ENCODE measurements at places on chromosomes 2 and 18. TPM values are rescaled to one million over a fixed set of nuclear protein-coding genes. Genes with fewer than 3 reads are reported as not detected.

CHRND gene
- total RNA-seq: not detected

NT5DC4 gene
- total RNA-seq: not detected

DNA sequence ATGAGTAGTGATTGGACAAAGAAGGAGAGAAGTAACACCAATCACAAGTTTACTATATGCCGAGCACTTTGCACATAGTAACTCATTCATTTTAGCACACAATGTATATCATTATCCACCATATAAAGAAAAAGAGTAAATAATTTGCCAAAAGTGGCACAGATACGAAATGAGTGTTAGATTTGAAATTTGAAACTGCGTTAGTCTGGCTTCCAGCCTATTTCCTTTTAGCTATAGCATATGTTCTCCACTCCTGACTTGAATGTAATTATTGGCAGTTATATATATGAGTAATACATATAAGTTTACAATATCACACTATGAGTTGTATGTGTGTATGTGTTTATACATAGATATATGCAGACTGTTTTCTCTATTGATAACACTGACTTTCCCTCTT lies 98.6 kb downstream of the NOL4 start:
- no peak for DNase-seq

DNA sequence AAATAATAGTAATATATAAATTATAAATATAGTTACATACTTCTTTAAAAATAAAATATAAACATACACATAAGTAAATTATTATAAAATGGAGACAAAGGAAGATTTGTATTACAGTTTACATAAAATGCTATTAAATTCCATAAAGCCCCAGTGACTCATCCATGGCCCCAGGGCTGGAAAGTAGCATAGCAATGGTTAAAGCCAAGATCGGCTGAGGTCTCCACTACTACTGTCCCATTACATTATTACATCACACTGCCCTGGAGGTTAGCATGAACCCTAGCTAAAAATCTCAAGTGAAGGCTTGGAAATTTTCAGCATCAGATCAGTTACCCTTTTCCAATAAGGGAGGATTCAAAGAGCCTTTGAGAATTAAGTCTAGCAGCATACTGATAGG lies 936.2 kb downstream of the DSC3 start:
- DNase-seq: no peak

GRCh38 chr2:172554352-172555271 lies 1.3 kb upstream of the PDK1 start:
- DNase-seq: no peak

DNA sequence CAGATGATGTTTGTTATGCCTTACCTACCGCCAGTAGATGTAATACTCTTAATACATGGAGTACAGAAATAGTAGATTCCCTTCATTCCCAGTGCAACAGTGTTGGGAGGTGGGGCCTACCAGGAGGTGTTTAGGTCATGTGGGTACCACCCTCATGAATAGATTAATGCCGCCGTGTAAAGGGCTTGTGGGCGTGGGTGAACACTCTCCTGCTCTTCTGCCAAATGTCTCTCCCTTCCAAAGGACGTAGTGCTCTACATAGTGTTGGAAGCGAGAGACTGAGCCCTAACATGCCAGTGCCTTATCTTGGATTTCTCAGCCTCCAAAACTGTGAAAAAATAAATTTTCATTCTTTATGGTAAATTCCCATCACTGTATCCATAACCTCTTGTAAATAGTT lies 30.1 kb downstream of the PLEKHA3 start:
- no peak for DNase-seq

DNA sequence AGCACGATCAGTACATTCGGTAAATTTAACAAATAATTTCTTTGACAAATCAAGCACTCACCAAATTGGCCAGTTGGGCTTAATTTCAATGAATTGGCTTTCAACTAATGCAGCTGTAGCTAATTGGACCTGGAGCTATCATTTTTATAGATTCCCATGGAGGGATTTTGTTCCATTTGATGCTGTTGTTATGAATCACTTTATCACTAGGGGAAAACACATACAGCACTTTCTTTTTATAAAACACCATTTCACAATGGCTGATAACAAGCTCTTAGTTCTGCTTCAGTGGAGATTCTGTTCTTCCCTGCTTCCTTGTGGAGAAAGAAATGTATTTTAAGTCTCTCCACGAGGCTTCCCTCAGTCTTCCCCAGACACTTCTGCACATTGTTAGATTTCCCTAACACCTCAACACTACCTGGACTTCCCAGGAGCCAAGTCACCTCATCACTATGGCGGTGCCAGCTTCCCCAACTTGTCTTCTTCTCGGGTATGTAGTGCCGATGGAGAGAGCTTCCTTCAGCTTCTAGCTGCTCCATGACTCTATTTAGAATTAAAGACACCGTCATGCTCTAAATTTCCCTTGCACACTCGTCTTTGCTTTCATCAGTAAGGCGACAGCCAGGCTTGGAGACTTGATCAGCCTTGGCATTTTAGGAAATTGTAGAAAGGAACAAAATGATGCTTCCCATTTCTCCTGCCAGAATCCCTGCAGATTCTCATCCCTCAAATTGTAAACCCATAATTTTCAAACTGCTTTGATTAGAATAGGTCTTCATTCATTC lies 72.0 kb downstream of the INPP5D start:
- no peak for DNase-seq

DNA sequence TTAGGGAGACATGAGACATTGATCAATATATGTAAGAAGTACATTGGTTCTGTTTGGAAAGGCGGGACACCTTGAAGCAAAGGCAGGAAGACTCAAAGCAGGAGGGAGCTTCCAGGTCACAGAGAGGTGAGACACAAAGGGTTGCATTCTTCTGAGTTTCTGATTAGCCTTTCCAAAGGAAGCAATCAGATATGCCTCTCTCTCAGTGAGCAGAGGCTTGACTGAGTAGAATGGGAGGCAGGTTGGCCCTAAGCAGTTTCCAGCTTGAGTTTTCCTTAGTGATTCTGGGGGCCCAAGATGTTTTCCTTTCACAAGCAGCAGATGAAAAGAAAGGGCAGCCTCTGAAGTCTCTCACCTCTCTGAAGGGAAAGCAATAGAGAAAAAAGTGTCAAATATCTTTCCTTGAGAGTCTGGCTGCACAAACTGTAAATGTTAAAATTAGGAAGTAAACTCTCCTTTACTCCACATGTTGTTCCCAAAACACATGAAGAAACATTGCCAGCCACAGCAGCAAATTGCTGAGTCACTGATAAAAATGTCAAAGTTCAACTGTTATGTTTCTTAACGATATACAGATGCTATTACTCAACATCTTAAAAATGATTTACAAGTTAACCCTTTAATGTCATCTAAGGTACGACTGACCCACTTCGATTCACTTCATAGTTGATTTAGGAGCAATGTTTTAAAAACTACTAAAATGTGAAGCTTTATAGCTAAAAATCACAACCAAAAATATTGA lies 40.3 kb downstream of the CYB5A start:
- peak; percentile 7 for DNase-seq

Measured in dermis microvascular lymphatic vessel endothelial cell (primary cell).